ENCODE measurements at places on chromosomes 12 and 14.

DNA sequence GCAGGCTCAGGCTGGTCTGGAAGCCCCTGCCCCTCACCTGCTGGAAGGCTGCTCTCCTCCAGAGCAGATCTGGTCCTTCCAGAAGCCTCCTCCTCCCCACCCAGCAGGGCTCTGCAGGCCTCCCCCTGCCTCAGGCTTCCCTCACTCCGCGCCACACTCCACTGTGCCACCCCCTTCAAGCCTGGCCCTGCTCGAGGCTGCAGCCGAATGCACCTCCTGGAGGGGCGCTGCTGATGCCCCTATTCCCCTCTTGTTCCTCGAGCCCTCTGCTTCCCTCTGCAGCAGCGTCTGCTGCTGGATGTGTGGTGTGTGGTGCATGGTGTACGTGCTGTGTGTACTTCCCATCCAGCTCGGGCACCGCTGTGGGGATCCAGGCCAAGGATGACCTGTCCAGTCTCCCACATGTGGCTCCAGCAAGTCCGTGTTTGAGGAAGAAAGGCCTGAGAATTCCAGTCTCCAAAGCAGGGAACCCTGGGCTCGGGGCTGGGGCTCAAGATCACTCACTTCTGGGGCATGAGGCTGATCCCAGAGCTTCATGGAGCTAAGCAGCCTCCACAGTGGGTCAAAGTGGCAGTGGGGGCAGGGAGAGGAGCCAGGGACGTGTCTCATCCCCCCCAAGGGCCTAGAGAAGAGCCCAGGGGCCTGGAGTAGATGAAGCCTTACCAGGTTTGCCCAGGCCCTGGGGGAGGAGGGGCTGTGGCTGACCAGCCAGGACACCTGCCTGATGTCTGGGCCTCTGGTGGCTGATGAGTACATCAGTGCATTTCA, 136.0 kb upstream of the C14orf180 start:
- no peak for DNase-seq

DNA sequence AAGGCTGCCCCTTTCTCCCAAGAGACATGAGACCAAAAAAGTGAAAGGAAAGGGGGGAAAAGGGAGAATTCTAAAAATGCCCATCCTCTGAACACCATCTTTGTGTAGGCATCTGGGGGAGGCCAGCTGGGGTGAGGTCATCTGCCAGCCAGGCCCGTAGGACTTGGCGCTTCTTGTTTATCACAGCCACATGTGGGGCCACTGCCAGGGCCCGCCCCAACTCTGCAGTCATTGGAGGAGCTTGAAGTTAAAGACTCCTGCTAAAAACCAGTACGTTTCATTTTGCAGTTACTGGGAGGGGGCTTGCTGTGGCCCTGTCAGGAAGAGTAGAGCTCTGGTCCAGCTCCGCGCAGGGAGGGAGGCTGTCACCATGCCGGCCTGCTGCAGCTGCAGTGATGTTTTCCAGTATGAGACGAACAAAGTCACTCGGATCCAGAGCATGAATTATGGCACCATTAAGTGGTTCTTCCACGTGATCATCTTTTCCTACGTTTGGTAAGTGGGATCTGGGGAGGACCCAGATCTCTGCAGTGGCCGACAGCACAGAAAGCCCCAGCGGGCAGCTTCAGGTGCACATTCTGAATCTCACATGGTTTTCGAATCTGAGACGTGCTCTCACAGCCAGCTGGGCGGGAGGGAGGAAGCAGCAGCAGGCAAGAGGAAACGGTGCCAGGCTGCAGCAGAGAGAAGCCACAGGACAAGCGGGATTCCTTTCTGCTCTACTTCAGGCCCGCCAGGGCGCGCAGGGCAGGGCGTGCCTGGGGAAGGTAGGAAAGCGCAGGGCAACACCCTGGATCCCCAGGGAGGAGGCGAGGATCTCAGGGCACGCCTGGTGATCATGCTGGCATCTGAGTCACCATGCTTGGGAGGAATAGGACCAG, at the start of gene P2RX7:
TSS of gene P2RX7 (plus strand) at position 276 of the 881 bp plus-strand sequence. CDS start at position 371, 95 bp downstream.
- DNase-seq, result peak; percentile 58

- DNase-seq, result no peak
These were observed 6.8 kb downstream of the MMP17 start for GRCh38 chr12:131834798-131835615.

- DNase-seq, result no peak
These were observed 590.2 kb upstream of the ATXN7L3B start for GRCh38 chr12:73947326-73948026.

- no peak for DNase-seq
These were observed 25.1 kb downstream of the GPR65 start for GRCh38 chr14:88030079-88030478.

Data from iris pigment epithelial cell (primary cell).